ENCODE measurements at places on chromosomes 2 and 18.

DNA sequence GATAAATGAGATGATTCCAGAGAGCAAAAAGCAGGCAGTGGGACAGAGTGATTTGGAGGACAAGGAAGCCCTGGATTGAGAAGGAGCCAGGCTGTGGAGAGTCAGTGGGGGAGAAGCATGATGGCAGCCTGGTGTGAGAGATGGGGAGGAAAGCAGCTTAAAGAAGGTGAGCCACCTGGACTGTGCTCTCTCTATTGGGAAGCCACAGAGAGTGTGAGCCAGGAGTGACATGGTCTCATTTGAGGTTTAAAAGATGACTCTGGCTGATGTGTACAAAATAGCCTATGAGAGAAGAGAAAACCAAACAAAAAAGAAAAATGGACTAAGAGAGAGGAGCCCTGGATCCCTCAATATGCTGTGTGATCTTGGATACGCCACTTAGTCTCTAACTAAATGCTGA, 12.9 kb upstream of the EPAS1 start:
- DNase-seq = no peak

GRCh38 chr2:218516614-218517013, 51.5 kb downstream of the USP37 start:
- DNase-seq = no peak

DNA sequence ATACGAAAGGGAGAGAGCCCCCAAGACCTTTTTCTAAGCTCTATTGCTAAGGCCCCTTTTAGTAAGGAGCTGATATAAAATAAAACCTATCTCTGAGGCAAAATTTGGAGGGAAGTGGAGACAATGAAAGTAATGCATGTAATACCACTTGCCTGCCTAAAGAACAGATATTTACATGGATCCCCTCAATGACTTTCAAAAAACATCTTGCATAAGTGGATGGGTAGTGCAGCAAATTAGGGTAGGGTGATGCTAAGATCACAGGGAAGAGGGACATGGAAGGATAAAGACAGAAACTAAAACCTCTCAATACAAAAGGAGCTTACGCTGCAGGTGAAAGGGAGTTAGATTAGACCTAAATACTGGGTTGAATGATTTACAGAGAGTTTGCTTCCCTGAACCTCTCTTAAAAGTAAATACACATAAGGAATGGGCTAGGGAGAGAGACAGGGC, 1.1 kb downstream of the ZNF513 start:
- DNase-seq = no peak

GRCh38 chr2:122755281-122755780, 999.9 kb downstream of the TSN start:
- no peak for DNase-seq

DNA sequence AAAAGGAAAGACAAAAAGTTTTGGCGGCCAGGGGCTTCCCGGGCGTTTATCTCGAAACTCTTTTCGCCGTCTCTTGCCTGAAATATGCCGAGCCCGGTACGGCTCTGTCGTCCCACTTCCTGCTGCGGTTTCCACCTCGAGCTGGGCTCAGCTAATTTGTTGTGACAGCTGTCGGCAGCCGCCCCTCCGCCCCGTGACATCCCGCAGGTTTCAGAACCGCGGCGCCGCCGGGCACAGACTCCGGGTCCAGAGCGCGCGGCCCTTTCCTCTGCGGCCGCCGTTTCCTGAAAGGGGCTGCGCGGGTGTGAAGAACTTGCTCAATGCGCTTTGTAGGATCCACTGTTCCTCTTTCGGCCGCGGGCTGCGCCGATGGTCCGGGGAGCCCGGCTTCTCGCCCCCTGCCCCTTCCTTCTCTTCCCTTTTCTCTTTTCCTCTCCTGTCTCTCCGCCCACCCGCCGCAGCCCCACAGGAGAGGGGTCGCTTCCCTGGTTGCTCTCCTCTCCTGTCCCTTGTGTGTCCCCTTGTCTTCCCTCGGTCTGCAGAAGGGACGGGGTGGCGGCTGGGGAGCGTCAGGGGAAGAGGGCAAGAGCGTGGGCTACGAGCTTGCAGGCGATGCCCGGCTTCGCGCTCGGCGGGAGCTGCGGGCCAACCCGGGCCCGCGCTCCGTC, 648 bp downstream of the ARID5A start:
- peak; percentile 86 for DNase-seq

DNA sequence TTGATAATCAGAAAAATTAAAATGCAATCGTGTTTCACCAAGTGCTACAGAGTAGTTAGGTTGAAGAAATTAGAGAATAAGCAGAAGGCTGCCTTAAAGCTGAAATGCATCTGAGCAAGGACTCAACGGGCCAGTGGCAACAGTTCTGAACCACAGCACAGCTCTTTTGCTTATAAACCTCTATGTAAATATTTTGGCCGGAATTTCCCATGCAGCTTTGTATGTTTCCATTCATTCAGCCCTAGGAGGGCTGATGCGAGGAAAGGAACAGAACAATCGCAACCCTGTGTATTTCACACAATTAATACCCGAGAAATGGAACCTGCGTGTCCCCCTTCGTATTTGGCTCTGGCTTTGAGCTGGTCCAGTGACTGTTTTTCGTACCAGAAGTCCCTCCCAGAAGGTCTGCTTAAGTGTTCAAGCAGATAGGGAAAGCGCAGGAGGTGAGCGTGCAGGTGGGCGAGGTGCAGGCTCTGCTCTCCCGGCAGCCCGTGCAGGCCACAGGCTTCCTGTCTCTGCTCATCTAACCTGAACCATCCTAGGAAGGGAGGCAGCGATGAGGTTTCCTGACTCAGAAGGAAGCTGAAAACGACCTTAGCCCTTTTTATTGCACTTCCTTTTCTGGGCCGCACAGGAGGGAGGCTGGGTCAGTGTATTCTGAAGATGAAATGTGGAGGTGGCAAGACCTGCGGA, 67.3 kb downstream of the ASB1 start:
- no peak for DNase-seq

- no peak for DNase-seq
These were observed 70.1 kb downstream of the LDLRAD4 start for GRCh38 chr18:13288509-13289133.

- no peak for DNase-seq
These were observed 27.5 kb upstream of the ACVR1 start for GRCh38 chr2:157903626-157904025.

GRCh38 chr2:221304916-221305315, 267.2 kb downstream of the EPHA4 start:
- no peak for DNase-seq

- DNase-seq = peak; percentile 35
These were observed 29.9 kb downstream of the ANO7 start for GRCh38 chr2:241218131-241219029.

GRCh38 chr2:119638685-119639554, 40.1 kb upstream of the TMEM177 start:
- DNase-seq = no peak

- no peak for DNase-seq
These were observed 50.9 kb upstream of the OTOF start for GRCh38 chr2:26528836-26529235.

- DNase-seq = no peak
These were observed 69.9 kb downstream of the PMS1 start for GRCh38 chr2:189854187-189854586.

GRCh38 chr2:240957656-240958365, 40.6 kb upstream of the SNED1 start:
- DNase-seq = no peak

DNA sequence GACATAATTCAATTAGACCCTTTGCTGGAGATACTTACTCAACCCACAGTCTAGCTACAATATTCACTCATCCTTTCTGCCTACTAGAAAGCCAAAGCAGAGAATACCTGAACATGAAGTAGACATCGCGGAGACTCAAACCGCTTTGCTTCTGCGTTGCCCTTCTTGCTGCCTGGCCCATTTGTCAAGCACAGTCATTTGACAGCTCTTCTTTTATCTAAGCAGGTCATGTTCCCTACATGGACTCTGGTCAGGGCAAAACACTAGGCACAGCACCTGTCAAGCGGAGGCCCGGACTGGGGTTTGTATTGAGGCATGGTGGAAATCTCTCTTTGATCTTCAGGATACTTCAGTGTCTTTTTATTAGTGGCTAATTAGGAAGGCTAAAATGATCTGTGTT, 89.7 kb downstream of the FARSB start:
- no peak for DNase-seq

DNA sequence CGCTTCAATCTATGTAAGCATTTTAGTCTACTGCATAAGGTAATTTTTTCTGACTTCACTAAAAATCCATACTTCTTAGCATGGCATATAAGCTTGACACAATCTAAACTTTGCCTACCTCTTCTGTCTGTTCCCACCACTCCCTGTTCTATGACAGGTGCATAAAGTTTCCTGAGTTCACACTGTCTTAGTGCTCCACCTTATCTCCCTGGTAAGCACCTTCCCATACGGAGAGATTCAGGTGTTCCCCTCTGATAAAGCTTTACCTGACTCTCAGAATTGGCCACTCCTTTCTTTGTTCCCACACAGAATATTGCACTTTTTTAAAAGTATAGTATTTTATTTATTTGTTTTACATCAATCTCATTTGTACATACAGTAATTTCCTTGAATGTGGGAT, 16.8 kb upstream of the ITGA4 start:
- DNase-seq = no peak

GRCh38 chr2:94982675-94983074, 42.8 kb upstream of the MAL start:
- DNase-seq = no peak

DNA sequence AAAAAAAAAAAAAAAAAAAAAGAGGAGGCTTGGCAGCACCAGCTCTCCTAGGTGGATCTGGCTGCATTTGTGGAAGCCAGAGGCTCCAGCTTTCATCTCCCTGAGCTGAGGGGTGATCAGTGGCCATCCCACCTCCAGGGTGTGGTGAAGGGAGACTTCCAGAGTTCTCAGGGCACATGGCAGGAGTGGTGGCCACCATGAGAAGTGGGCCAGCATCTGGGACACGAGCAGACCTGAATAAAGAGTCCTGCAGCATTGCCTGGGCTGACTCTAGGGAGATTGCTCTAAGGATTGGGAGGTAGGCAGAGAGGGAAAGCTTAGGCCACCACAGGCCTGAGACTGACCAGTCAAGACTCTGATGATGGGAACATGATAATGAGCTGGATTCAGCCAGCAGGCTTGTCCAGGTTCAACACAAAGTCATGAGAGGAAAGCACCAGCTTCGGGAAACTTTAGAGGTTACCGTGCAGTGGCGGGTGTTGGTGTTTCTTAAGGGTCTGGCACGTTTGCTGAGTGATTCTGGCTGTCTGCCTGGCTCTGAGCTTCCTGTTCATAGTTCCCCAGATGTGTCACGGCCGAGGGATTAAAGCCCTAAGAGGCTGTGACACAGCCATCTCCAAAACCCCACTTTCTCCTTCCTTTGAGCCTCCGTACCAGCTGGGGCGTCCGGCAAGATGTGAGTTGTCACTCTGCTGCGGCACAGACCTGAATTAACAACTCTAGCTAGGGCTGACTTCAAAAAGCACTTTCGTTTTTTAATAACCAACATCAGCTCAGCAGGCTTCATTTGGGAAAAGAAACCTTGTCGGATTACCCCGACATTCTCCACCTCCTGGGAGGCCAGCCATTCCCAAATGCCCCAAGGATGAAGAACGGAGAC, 38.3 kb upstream of the IL1R1 start:
- no peak for DNase-seq

DNA sequence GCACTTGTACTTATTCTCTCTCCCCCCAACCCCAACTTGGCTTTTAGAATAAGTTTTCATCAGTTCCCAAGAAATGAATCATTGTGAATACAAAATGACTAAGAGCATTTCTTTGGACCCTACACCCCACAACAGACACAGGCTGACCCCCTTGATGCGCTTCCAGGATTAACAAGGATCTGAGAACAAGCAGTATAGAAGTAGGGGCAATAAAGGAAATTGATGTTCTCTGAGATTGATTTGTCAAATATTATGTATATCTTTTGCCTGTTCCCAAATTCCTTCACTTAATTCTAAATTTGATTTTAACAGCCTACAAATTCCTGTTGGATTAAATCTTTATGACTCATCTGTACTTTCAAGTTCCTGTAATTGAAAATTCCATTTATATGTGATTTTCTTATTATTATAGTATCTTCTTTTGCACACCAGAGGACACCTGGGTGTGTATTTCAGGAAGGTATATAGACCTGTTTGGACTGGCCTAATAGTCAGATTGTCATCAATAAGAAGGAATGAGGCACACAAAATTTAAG, 10.2 kb upstream of the PTPN4 start:
- no peak for DNase-seq

DNA sequence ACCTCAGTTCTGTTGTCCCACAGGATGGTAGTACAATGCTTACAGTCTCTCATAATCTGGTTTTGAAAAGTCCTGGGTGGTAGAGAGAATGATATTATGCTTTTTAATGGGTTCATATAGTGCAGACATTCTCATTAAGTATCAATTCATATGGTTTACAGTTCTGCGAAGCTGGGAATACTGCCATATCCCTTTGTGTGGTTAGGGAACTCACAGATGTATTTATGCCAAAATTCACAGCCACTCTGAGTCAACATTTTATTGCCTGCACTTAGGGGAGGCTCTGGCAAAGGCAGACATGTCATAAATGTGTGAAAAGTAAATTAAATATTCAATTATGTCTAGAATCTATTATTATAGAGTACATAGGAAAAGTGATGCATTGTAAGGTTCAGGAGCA, 808.2 kb downstream of the SUCLG1 start:
- no peak for DNase-seq

DNA sequence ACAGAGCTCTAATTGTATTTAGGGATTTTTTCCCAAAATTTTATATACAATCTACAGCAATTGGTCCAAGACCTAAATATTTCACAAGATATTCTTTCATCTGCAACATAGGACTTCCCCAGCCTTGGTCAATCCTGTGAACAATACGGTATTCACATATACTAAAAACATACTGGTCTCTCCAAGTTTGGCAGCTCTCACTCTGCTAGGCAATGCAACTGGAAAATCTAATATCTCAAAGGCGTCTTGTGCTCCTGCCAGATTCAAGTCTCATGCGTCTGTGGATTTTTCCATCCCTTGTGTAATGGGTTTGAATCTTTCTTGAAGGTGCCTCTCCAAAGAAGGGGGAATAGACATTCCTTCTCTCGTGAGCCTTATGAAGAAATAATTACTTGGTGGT, 27.4 kb upstream of the MBOAT2 start:
- DNase-seq = no peak

DNA sequence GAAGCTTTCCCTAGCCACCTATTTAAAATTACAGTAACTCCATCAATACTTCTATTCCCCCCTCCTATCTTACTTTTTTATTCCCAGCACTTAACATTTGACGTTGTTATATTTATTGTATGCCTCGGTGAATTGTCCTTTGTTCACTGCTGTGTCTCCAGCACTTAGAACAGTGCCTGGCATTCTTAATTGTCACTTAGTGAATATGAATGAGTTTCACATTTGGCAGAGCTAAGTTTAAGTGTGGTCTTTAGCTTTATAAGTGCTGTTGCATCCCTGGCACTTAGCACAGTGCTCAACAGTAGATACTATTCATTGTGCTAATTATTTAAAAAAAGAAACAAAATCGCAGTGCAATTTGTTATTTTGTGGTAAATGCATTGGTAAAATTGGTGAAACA, 1.7 kb downstream of the RMP24 start:
- DNase-seq = no peak

GRCh38 chr18:31774477-31774785, 13.8 kb upstream of the SLC25A52 start:
- DNase-seq = no peak

DNA sequence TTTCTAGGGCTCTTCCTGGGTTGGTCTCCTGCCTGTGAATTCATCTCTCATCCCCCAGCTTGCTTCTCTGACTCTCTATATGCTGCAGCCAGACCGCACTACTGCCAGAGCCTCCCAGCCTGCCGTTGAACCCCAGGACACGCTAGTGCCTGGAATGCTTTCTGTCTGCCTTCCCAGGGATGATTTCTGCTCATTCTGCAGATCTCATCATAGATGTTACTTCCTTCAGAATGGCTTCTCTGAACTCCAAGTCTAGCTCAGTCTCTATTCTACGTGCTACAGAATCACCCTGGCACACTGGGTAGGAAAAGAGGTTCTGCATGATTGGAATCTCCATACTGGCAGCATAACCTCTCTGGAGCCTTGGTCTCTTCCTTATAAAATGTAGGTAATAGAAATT, 94.8 kb upstream of the RAB12 start:
- DNase-seq = no peak
